ENCODE measurements at places on chromosomes 1 and 21.

DNA sequence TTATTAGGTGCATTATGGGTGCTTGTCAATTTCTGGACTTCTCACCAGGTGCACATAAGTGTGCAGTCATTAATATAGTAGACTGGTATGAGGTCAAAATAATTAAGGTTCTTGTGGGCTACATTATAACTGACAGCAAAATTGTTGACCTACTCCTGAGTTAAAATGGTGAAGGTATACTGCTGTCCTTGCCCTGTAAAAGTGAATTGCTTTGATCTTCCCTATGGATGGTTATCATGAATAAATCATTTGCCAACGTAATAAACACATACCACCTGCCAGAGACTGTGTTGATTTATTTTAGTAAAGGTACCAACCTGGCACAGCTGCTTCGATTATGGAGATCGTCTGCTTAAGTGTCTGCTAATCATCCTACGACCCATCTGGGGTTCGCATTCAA, 201.6 kb upstream of the KCNK2 start:
- no peak for DNase-seq

- DNase-seq: no peak
These were observed 305.5 kb upstream of the PKN2 start for GRCh38 chr1:88378560-88378959.

- no peak for DNase-seq
These were observed 138.6 kb upstream of the NGF start for GRCh38 chr1:115476616-115477015.

- DNase-seq: no peak
These were observed 22.4 kb downstream of the NOS1AP start for GRCh38 chr1:162091681-162092524.

DNA sequence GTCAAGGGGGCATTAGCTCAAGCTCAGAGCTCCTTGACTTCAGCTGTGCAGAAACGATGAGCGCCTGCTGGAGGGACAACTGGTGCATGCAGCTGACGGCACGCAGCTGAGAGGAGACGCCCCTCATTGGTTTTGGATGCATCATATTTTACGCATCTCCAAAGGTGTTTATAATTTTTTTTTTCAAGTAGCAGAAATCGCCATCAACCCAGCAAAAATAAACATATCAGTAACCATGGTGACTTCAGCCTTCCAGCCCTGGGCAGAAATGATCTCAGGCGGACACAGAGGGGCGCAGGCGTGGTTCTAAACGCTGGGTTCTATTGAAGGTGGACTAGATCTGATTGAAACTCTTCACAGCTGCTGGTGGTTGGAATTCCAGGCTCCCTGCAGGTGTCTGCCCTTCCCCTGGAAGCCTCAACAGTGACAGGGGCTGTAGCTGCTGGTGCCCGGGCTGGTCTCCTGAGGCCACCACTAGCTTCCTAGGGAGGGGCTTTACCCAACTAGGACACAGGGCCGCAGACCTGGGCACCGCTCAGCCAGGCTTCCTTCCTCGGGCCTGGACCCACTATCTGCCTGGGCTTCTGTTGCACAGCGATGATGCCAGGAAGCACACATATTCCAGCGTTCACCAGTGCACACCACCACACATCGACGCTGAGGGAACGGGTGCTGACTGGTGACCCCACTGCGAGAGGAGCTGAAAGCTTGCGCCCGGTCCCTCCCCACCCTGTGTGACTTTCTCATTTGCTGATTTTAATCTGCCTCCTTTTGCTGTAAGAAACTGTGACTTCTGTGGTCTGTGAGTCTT, 63.7 kb upstream of the ABCG1 start:
- no peak for DNase-seq

DNA sequence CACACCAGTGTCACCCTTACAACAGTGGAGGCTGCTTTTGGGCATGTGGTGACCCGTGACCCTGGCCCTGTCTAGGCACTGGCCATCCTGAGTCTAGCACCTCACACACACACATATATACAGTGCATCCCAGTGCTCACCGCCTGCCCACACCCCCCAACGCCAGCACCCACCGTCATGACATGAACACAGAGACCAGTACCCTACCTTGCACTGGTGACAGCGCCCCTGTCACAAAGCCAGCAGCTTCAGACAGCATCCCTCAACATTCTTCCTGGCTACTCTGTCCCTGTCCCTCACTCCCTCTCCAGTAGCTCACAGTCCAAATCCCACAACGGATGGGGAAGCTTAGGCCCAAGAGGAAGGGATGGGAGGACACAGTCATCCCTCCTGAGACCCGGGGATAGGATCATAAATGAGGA, 27.1 kb downstream of the AHDC1 start:
- no peak for DNase-seq

DNA sequence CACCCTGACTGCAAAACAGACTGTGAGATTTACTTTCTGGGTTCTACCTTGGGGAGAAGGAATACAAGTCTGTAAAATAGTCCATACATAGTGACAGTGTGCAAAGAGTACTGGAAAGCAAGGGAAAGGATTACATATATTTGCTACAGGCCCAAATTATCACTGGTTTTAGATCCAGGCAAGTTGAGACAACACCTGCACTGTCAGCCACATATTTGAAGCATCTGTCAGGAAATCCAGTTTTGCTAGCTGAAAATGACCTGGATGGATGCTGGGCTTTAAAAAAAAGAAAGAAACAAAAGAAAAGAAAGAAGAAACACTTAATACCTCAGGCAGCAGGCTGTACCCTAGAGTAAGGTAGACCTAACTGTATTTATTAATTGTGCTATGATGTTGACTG, 23.9 kb upstream of the SPRR2G start:
- no peak for DNase-seq

Data from stimulated activated CD8-positive, alpha-beta memory T cell treated with anti-CD3 and anti-CD28 coated beads, Interleukin-7, amount 100 ng/mL, for 1 hour (primary cell).